ENCODE measurements at places on chromosomes 3 and 15.

DNA sequence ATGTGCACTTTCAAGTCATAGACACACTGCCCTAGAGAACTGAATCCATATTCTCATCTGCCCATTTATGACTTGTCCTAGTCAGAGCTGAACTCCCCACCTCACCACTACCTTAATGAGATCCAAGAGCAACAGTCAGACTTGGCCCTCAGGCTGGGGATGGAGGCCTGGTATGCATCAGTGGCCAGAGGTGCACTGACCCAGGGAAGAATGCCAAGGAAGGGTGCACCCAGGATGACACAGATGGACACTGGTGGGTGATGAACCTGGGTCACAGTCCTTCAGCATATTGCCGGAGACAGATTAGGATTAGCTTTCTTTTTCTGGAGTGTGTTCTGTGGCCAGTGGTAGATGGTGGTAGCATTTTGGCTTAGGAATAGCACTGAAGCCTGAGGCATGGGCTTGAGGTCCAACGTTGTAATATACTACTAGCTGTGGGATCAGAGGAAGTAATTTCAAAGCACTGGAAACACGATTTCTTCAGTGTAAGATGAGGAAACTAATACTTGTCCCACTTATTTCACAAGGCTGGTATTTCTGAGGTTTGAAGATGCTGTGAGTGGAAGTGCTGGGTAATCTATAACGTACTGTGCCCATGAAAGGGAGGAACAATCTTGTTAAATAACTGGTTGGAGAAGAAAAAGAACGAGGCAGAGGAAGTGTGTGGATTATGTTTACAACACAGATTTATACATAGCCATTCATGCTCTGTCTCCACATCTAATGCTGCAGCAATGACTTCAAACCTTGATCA is 265.0 kb downstream of the THRB start:
- DNase-seq: no peak

GRCh38 chr3:176632925-176633324 is 564.4 kb downstream of the TBL1XR1 start:
- DNase-seq: no peak

GRCh38 chr15:34182942-34183341 is 27.0 kb downstream of the KATNBL1 start:
- no peak for DNase-seq

GRCh38 chr15:43463507-43463906 is 29.4 kb downstream of the TP53BP1 start:
- no peak for DNase-seq

- no peak for DNase-seq
These were observed 24.6 kb downstream of the ITPR1 start for GRCh38 chr3:4517643-4518311.

GRCh38 chr15:99536422-99537040 is 29.3 kb upstream of the MEF2A start:
- DNase-seq: no peak

DNA sequence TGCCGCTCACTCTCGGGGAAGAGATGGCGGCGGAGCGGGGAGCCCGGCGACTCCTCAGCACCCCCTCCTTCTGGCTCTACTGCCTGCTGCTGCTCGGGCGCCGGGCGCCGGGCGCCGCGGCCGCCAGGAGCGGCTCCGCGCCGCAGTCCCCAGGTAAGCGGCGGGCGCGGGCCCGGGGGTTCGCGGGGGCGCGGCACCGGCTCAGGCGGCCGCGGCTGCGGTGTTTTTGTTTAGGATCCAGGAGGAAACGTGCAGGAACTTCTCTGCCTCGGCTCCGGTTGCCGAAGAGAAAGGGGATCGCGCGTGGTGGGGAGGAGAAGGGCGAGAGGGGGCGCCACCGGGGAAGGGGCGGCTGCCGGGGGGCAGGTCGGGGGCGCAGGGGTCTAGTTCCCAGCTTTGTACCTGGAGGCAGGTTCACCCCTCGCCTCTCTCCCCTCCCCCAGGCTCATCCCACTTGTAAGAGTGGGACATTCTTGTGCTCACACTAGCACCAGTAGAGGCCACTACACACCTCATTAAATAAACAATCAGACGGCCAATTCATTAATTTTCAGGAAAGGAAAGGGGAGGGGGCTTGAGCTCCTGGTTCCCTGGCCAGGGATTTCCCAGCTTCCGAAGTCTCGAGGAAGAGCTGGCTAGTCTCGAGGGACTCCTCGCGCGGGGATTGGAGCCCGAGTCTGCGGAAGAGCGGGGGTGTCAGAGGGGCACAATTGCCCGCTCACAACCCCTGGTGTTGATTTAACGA is 562 bp downstream of the NEO1 start:
- peak; percentile 76 for DNase-seq

GRCh38 chr3:26588931-26589330 is 33.6 kb upstream of the LRRC3B start:
- no peak for DNase-seq

DNA sequence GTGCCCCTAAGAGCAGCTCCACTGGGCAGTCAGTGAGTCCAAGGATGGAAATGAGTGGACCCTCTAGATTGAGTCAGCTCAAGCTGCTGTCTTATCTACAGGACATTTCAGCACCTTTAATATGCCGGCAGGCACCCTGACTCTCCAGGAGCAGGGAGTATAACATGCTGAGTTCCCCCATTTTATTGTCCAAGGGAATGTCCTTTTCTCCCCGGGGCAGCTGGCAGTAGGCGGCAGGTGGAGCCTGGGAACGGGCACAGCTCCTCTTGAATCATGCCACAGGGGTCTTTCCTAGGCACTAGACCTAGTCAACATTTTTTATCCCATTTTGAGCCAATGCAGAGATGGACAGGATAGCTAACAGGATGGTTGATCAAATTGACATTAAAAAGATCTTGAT is 14.8 kb downstream of the WNT7A start:
- no peak for DNase-seq

DNA sequence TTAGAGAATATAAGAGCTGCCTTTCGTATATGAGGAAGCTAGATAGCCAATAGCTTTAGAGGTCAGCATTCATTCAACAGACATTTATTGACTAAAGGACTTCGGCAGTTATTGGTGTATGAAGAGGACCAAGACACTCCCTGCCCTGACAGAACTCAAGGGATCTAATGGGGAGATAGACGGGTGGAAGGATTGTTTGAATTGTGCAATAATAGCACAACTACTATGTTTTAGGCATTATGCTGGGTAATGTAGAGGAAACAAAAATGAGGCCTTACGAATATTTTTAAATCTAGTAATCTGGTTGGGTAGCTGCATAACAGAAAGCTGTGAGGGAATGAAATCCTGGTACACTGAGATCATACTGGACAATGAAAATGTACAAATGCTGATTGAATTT is 5.0 kb downstream of the LRCH3 start:
- no peak for DNase-seq

- peak; percentile 23 for DNase-seq
These were observed 59.0 kb upstream of the GSK3B start for GRCh38 chr3:120153294-120153693.

DNA sequence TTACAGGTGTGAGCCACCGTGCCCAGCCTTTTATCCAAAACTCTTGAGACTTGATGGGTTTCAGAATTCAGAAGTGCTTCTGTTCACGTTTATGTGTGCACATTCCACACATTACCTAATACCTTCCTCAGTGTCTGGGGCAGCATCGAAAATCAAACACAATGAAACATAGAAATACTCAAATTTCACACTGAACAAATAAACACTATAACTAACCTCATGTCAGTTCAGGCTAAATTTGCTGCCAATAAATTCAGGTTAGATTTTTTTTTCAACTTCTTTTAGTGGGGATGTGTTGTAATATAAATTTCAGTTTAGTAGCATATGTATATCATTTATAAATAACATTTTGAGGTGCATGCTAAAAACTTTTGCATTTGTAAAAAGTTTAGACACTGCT is 2.8 kb downstream of the EIF2AK4 start:
- no peak for DNase-seq

- no peak for DNase-seq
These were observed 65.5 kb downstream of the PEX5L start for GRCh38 chr3:179971280-179971679.

DNA sequence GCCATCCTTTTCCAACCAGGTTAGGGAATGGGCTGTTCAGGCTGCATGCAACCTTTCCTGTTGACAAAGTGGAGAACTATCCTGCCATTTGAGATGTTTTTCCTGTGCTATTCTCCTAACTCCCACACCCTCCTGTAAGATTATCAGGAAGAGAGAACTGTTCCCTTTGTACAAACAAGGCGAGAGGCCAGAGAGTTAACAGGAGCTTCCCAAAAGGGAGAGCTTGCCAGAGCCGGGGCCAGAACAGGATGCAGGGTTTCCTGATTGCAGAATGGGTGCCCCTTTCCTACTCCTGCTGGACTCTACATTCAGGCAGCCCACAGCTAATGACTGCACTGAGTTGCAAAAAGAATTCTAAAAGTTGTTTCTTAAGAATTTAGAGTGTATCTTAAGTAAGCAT is 17.1 kb downstream of the PML start:
- DNase-seq: no peak

- peak; percentile 60 for DNase-seq
These were observed 2.8 kb upstream of the CCDC9B start for GRCh38 chr15:40343512-40343911.

- no peak for DNase-seq
These were observed 60.2 kb upstream of the TSEN2 start for GRCh38 chr3:12423918-12424630.

DNA sequence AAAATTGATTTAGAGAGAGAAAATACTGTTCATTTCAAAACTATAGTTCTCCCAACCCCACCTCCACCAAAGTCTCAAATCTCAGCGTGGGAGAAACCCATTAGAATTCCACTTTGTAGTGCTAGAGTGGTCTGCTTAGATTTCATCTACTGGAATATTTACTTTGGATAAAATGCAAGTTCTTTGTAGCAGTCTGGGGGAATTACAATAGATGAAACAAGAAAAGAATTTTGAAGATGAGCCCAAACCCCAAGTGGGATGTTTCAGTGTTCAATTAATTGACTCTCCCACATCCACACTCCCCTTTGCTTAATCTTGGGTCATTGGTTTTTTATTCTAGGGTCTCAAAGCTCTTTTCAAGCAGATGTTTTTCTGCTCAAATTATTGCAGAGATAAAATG is 97.8 kb downstream of the RPL22L1 start:
- DNase-seq: no peak

- no peak for DNase-seq
These were observed 461.7 kb upstream of the PROK2 start for GRCh38 chr3:72246685-72247084.

DNA sequence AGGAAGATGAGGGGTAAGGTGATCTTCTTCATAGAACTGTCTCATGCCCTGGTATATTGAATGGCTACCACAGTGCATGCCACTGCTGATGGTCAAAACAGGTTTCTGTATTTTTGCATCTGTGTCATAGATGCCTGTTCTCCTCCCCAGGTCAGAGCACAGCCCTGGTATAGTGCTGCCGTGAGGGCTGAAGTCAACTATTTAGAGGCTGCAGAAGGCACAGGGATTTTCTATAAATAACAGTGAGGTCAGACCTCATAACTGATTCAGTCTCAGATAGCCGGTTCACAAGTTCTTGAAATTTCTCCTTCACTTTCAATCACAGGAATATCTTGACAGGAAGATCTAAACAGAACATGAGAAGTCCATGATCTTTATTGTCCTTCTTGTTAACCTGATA is 99.2 kb upstream of the NUDT16 start:
- no peak for DNase-seq

DNA sequence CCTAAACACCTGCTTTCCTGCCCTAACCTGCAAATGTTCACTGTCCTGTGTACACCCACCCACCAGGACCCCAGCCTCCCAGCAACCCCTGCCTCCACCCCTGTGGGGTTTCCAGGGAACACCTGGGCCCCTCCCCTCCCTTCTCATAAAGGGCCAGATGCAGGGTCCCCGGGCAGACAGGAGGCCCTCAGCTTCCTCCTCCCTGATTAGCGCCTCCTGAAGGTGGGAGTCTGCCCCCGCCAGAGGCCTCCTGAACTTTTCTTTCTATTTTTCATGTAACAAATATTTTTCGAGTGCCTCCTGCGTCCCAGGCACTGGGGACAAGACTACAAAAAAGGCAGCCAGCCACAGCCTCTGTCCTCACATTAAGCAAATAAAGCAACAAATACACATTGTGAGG is 135.4 kb upstream of the LINGO1 start:
- no peak for DNase-seq

- DNase-seq: no peak
These were observed 280.8 kb upstream of the UBE2E2 start for GRCh38 chr3:22922317-22922716.

GRCh38 chr3:136559896-136560295 is 192.3 kb downstream of the STAG1 start:
- DNase-seq: no peak

GRCh38 chr3:122927726-122928125 is 99.8 kb downstream of the SEMA5B start:
- no peak for DNase-seq

- no peak for DNase-seq
These were observed 114.6 kb downstream of the CYP19A1 start for GRCh38 chr15:51223771-51224229.

- no peak for DNase-seq
These were observed 103.2 kb downstream of the CHL1 start for GRCh38 chr3:299590-300301.

GRCh38 chr15:73879426-73879825 is 6.1 kb downstream of the TBC1D21 start:
- no peak for DNase-seq

DNA sequence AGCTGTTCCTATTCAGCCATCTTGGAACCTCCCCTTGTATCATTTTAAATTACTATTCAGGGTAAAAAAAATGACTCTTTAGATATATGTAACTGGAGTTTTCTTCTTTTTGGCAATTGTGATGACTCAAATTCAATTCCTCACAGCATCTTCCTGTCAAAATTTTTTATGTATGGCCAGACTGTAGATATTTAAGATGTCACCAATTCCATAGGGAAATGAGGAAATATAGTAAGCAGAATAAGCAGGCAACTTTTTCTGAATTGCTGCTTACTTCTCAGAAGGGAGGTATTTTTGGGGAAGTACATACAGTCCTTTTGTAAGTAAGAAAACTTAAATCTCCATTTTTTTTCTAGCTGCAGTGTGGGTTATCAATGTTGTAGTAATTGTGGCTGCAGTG is 28.8 kb downstream of the EAF2 start:
- DNase-seq: no peak

DNA sequence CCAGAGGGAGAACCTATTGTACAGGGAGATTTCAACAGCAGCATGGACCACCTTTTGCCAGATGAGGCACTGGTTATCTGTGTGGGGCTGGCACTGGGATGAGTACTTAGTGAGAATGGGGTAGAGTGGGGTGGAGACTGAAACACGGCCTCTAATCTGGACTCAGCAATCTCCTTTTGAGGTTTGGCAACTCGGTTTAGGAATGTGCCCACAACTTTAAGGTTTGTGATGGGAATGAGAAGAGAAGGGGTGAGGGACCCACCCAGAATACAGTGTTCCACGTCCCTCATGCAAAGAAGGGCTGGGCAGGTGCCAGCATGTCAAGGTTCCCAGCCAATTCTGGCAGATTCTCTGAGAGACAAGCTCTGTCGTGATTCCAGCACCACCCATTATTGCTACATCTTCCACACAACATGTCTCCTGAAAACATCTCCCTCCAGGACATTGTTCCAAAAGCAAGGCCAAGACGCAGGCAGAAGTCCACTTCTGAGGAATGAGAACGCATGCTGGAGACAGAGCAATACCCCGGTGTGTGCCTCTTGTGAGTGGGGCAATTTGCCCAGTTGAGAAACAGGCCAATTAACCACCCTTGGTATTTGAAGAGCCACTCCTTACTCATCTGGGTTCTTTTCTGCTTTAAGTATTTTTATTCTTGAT is 37.5 kb upstream of the CCR4 start:
- no peak for DNase-seq

GRCh38 chr3:11494131-11494916 is 149.4 kb downstream of the VGLL4 start:
- DNase-seq: no peak

GRCh38 chr3:58946875-58947274 is 103.0 kb downstream of the CFAP20DC start:
- peak; percentile 38 for DNase-seq

GRCh38 chr15:31338318-31338878 is 11.8 kb downstream of the KLF13 start:
- DNase-seq: no peak

Data from hepatocyte (in vitro differentiated cells).